MG63 (cell line): ENCODE measurements at places on chromosomes 1 and 21.

- DNase-seq: peak; percentile 76
Observed at GRCh38 chr1:145978854-145979745, 14.6 kb downstream of the POLR3GL start.

GRCh38 chr1:158942490-158942889, 11.1 kb downstream of the PYHIN1 start:
- DNase-seq: no peak

DNA sequence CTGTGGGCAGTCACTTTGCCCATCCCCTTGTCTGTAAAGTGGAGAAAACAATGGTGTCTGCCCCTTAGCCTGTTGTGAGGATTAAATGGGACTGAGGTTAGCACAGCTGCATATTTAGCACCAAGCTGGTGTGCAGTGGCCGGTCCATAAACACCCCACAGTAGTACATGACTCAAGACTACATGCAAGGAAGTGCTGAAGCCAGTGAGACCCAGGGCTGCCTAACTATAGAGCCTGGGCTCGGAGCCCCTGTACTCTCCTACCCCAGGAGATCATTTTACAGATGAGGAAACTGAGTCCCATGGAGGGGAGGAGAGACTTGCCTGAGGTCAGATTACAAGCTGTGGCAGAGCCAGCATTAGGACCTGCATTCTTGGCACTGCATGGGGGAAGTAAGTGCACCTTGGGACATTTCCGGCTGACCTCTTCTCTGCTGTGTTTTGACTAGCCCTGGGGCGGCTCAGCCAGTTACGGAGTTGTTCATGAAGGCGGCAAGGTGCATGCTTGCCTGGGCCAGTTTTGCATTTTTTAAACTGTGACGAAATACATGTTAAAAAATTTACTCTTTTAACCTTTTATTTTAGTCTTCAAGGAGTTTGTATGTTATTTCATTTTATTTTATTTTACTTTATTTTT, 3.2 kb downstream of the SERINC2 start:
- DNase-seq: no peak

- no peak for DNase-seq
Observed at GRCh38 chr1:206065547-206066145, 12.7 kb downstream of the RHEX start.

DNA sequence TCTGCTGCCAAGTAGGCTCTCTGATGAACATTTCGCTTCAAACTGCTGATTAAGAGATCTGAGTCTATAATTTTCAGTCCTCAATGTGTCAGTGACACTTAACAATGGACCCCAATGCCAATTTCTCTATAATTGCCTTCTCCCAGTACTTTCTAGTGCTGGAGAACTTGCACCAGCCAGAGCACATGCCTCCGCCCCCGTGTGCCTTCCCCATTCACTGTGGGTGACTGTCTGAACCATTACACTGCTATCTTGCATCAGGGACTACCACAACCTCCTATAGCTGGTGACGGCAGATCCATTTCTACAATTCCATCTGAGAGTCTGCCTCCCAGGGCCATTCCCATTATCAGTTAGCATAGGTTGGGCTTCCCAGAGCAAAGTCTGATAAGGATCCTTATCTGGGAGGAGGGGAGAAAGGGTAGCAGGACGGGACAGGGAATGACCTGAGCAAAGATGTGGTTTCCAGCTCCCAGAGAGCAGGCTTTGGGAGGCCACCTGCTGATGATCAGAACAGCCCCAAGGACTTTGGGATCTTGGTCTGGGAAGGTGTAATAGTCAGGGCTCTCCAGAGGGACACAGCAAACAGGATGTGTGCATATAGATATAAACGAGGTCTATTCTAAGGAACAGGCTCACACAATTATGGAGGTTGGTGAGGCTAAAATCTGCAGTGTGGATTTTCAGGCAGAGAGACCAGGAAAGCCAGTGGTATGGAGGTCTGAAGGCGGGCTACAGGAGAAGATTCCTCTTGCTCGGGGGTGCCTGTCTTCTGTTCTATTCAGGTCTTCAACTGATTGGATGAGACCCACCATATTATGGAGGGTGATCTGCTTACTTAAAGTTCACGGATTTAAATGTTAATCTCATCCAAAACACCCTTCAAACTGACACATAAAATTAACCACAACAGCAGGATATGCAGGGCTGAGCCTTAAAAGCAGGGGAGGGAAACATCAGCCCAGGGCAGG, 238.2 kb downstream of the PTPRU start:
- DNase-seq: no peak

GRCh38 chr1:71511505-71511904, 430.7 kb upstream of the ZRANB2 start:
- DNase-seq: no peak

DNA sequence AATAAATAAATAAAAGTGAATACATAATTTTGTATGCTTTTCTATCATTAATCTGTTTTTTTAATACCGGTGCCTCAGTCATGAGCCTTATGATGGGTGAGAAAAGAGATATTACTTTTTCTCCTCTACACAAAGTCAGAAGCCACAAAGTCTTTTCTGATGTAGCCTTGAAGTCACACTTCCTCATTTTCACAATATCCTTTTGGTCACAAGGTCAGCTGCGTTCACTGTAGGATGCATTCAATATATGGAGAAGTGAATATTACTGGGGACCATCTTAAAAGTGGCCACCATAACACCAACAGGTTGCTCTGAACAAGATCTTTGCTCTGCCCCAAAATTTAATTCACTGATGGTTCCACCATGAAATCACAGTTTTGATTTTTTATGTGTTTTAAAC, 83.3 kb upstream of the TNR start:
- no peak for DNase-seq

DNA sequence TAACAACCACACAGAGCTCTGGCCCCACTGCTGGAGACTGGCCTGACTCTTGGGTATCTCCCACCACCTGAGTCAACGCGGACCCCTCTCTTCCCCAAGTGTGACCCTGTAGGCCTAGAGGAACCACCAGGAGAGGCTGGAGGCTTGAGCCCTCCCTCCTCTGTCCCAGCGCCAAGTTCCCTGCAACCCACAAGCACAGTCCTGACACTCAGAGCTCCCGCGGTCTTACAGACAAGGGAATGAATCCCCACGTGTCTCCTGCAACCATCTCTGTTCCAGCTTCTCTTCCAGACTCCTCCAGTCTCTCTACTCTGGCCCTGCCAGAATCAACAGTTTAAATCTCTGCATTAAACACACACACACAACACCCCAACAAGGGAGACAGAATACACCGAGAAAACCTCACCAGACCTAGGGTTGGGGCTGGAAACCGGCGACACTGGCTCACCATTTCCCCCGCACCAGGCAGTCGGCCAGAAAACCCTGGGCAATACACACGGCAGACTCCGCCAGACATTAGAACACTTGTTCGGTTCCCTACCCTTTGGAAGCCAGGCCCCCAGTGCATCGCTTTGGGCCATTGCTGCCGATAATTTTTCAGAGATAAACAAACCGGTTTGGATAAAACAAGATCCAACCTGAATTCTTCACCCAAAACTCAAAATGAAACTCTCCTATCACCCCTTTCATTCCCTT, 21.7 kb downstream of the CASZ1 start:
- DNase-seq: no peak

GRCh38 chr1:27068922-27069321, 56.3 kb upstream of the TENT5B start:
- no peak for DNase-seq

GRCh38 chr1:85088408-85088784, 40.1 kb upstream of the MCOLN3 start:
- no peak for DNase-seq

GRCh38 chr1:159866066-159866465, 3.6 kb upstream of the VSIG8 start:
- peak; percentile 58 for DNase-seq

GRCh38 chr1:85289848-85290335, 13.5 kb upstream of the BCL10 start:
- no peak for DNase-seq

GRCh38 chr1:7084232-7084894, 299.1 kb downstream of the CAMTA1 start:
- no peak for DNase-seq

GRCh38 chr1:11281518-11282331, 8.7 kb downstream of the UBIAD1 start:
- peak; percentile 78 for DNase-seq

GRCh38 chr1:156663178-156663577, 14.0 kb downstream of the NES start:
- DNase-seq: no peak

DNA sequence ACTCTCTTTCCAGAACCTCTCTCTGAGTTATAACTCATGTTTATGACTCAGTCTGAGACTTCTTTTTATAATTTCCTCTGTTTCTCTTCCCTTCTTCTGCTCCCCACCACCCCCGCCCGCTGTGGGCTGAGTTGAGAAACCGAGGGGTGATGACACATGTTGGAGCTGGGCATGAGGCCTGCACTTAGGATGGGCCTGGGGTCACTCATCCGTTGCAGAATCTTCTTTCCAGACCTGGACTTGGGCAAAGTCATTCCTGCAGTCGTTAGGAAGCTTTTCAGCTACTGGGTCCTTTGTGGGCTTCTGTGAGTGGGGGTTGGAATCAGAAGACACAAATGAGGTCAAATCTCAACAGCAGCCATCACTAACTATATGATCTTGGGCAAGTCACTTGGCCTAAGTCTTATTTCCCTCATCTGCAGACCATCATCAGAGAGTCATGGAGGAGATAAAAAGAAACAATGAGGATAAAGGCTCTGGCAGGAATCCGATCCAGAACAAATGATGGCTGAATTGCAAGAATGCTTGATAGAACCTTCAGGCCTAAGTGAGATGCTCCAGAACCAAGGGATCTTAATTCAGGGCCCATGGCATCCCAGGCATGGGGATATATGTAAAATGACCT, 53.4 kb downstream of the RPS6KA1 start:
- DNase-seq: peak; percentile 87

- no peak for DNase-seq
Observed at GRCh38 chr1:219443763-219444162, 169.1 kb downstream of the ZC3H11B start.

- DNase-seq: no peak
Observed at GRCh38 chr1:242692988-242693387, 168.5 kb upstream of the PLD5 start.

DNA sequence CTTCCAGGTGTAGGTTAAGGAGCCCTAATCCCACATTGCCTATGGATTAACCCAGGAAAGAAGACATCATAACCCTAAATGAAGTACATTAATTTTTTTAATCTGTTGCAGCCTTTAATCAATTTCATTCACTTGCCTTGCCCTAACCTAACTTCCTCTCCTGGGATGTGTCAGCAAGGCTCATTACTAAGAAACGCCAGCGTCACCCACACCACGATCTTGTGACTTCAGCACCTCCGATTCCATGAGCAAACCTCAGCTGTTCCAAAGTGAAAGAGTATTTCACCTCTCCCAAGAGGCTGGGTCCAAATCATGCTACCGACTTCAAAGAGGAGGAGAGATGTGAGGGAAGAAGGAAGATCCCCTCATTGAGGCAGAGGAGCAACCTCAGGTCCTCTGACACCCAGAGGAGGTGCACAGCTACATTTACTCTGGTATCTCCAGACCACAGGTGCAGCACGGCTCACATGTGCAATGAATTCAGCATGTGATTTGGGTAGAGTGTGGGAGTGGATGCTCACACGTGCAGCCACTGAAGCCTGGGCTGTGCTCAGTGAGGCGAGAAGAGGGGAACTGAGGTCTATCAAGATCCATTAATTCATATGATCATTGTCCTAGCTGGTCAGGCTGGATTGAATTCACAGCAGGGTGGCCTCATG, 134.1 kb downstream of the SLC30A10 start:
- DNase-seq: no peak

GRCh38 chr1:43881415-43881814, 52.2 kb upstream of the ARTN start:
- no peak for DNase-seq

- no peak for DNase-seq
Observed at GRCh38 chr1:193806079-193807048, 620.0 kb upstream of the B3GALT2 start.

DNA sequence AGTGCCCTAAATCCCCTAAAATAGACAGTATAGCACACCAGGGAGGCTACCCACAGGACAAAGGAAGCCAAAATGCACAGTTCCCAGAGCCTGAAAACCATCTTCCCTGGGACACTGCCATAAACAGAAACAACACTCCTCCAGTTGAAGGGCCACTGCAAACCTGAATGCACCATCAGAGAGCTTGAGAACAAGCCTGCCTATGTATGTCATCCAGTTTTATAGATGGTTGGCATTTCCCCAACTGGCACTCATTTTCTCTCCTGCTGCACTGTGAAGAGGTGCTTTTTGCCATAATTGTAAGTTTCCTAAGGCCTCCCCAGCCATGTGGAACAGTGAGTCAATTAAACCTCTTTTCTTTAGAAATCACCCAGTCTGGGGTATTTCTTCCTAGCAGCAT, 169.0 kb downstream of the AGBL4 start:
- no peak for DNase-seq

- no peak for DNase-seq
Observed at GRCh38 chr1:83996191-83996590, 2.7 kb downstream of the TTLL7 start.

DNA sequence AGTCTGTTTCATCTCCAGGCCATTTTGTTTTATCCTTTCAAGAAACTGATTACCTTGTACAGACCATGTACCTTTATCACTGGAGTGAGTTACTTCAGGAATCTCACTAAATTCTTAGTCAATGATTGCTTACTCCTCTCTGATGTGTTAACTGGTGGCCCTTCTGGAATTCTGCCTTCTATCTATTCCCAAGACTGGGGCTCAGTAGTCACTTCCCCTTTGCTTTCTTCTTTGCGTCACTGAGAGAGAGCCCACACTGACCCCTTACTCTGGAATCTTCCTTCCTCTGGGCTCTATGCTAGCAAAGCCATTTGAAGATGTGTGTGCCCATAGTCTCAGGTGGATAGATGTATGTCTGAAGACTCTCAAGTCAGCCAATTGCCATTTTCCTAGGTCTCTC, 34.6 kb downstream of the XCL2 start:
- no peak for DNase-seq

DNA sequence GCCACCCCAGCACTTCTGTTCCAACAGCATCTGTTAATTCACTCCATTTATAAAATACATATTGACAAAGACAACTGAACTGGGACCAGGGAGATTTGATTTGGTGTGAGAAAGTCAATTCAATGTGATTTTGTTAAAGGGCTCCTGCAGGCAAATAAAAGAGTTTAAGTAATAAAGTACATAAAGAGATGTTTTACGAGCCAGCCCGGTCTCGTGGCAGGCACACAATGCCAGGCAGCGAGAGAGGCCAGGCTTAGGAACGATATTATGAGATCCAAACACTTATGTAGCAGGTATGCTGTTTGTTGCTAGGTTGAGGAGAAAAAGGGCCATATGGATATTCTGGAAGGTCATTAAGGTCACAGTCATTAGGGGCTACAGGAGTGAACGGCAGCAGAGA, 227.1 kb downstream of the KCTD3 start:
- no peak for DNase-seq

- DNase-seq: peak; percentile 24
Observed at GRCh38 chr1:43414634-43415223, 25.0 kb downstream of the SZT2 start.

- DNase-seq: no peak
Observed at GRCh38 chr1:228275179-228275429, 67.3 kb downstream of the OBSCN start.

DNA sequence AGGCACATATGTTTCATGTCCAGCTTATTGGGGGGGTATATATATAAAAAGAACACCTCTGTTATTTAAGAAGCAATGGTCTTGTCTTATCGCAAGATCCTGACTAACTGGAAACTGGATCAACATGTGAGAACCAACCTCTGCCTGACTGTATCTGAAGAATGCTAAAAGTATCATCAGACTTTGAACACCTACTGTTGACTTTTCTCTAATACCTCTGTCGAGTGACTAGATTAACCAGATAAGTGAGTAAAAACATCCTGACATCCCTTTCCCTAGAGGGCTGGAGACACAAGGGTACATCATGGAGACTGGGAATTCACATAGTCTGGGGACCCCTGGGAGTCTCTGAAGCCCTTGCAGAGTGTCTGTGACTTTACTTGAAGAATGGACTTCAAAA, 26.3 kb upstream of the PIGC start:
- DNase-seq: no peak
